Thoracic aorta (tissue), 2 donors: ENCODE measurements at places on chromosomes 16 and 17.

DNA sequence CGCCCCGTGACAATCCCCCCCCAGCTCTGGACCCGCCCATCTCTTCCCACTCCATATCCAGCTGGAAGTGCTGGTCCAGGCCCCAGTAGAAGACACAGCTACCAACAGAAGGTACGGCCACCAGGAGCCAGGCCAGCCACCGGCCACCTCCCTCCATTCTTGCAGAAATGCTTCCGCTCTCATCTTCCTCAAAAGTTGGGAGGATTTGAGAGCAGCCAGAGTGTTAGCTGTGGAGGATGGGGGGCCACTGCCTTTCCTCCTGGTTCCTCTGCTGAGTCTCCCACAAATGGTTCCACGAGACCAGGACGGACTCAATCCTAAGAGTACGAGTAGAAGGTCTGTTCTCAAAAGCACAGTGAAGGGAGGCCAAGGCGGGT lies 78.3 kb downstream of the GAS7 start:
- DNase-seq: no peak

GRCh38 chr16:19463468-19464315 lies 46.0 kb downstream of the TMC5 start:
- no peak for DNase-seq

DNA sequence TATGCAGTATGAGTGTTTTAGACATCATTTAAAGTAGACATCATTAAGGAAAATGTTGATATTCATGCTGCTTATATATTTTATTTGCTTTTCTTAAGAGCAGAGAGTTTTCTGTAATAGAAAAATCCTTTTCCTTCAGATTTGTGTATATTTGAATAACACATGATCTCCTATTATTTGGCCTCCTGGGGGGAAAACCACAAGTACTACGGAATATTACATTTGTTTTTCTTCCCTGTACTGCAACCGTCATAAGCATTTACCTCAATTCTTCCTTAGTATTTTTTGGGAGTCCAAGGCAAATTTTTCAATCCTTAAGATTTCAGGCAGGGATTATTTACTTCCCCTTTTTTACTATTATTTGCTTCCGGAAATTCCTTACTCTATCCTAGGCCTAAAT lies 6.0 kb downstream of the RSPRY1 start:
- DNase-seq: no peak

DNA sequence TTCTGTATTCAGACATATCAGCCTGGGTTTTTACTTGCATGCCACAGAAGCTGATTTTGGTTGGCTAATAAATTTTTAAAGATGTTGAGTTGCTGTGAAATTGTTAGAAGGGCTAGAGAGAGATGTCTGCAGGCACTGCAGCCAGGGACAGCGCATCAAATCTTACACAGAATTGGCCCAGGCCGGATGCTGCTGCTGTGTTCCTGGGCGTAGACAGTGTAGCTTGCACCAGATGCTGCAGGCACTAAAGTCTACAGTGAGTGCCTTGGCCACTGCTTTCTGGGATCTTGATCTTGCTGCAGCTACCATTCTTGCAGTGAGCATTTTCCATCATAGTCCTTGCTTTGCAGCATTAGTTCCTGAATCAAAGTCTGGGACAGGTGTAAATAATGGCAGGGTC lies 169.9 kb downstream of the SPECC1 start:
- DNase-seq: no peak

DNA sequence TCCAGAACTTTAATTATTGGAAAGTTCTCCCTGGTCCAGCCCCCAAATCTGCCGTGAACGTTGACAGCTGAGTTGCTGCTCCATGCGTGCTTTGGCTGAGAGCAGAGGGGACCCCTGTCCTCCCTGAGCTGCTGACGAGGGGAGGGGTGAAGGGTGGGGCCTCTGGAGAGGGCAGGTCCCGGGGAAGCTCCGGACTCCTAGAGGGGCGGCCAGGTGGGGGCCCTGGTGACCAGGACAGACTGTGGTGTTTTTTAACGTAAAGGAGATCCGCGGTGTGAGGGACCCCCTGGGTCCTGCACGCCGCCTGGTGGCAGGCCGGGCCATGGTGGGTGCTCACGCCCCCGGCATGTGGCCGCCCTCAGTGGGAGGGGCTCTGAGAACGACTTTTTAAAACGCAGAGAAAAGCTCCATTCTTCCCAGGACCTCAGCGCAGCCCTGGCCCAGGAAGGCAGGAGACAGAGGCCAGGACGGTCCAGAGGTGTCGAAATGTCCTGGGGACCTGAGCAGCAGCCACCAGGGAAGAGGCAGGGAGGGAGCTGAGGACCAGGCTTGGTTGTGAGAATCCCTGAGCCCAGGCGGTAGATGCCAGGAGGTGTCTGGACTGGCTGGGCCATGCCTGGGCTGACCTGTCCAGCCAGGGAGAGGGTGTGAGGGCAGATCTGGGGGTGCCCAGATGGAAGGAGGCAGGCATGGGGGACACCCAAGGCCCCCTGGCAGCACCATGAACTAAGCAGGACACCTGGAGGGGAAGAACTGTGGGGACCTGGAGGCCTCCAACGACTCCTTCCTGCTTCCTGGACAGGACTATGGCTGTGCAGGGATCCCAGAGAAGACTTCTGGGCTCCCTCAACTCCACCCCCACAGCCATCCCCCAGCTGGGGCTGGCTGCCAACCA lies at the start of gene MC1R:
MC1R (plus strand) TSS at position 410 of the 895 bp plus-strand sequence; CDS start at position 807, 397 bp downstream.
- DNase-seq: no peak

DNA sequence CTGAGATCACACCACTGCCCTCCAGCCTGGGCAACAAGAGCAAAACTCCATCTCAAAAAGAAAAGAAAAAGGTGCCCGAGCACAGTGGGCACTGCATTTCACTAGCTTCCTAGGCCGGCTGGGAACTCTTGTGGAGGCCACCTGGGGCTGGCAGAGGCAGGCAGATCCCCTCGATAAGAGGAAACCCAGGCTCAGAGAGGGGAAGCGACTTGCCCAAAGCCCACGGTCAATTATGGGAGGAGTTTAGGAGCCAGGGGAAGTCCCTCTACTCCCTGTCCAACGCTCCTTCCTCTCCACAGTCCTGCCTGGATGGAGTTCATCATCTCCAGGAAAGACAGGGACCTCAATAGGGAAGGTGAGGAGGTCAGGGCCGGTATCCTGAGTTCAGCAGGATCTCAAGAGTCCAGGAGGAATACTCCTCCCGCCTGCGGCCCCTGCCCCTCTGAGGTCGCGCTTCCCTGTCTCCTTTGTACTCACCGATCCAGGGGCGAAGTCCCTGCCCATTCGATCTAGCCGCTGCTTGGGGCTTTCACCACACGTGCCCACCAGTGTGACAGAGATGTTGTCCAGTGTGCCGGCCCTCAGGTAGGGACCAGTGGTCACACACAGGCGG lies 841 bp downstream of the ALOXE3 start:
- DNase-seq: no peak

DNA sequence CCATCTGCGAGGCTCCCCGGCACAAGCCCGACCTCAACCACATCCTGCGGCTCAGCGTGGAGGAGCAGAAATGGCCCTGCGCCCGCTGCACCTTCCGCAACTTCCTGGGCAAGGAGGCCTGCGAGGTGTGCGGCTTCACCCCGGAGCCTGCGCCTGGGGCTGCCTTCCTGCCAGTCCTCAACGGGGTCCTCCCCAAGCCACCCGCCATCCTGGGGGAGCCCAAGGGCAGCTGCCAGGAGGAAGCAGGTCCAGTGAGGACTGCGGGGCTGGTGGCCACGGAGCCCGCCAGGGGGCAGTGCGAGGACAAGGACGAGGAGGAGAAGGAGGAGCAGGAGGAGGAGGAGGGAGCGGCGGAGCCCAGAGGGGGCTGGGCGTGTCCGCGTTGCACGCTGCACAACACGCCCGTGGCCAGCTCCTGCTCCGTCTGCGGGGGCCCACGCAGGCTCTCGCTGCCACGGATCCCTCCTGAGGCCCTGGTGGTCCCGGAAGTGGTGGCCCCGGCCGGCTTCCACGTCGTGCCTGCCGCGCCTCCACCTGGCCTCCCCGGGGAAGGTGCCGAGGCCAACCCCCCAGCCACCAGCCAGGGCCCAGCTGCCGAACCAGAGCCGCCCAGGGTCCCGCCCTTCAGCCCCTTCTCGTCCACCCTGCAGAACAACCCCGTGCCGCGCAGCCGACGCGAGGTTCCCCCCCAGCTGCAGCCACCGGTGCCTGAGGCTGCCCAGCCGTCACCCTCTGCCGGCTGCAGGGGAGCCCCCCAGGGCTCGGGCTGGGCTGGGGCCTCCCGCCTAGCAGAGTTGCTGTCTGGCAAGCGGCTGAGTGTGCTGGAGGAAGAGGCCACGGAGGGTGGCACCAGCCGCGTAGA lies 13.1 kb upstream of the PRR35 start:
- DNase-seq: no peak

GRCh38 chr16:2846511-2847310 lies 11.3 kb downstream of the PRSS22 start:
- DNase-seq: no peak

GRCh38 chr17:55259684-55260111 lies 5.1 kb upstream of the HLF start:
- no peak for DNase-seq

GRCh38 chr16:67166598-67167168 lies 2.1 kb downstream of the HSF4 start:
- DNase-seq: no peak

- DNase-seq: no peak
Observed at GRCh38 chr17:49638818-49639217, 39.1 kb downstream of the SPOP start.

GRCh38 chr16:86756882-86757703 lies 178.7 kb downstream of the FOXL1 start:
- DNase-seq: no peak

- no peak for DNase-seq
Observed at GRCh38 chr17:37884516-37884915, 39.7 kb upstream of the TBC1D3K start.

DNA sequence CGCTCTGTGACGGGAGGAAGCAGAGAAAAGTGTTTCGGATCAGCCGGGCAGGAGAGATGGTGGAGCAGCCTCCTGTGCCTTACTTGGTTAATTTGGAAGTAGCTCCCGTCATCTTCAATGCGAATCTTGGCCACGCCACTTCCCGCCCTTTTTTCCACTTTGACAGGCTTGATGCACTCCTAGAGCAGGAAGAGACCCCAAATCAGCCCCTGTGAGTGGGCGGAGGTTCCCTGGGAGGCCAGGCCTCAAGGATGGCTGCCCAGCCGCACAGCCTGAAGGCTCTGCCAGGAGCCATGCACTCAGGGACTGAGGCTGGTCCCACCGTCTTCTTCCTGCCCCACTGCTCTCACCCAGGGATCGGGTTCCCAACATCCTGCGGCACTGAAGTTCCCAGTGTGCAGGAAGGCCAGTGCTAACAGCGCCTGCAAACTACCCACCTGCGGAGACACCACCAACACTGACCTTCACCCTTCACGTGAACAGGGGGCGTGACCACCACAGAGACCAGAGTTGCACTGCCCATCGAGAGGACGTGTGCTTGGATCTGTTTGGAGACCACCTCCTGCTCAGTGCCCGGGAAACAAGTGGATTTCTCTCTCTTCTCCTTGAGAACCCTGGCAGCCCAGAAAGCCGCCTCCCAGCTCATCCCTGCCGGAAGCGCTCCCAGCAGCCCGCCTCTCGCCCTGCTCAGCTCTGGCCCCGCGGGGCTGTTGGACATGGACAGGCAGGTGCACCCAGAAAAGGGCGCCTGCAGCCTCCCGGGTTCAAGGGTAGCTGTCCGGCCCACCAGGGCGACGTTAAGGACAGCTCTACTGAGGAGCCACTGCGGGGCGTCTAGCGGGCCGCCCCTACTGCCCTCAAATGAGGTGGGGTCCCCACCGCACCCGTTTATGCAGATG lies 988 bp downstream of the CIAO3 start:
- no peak for DNase-seq

GRCh38 chr17:81011951-81012350 lies 20.3 kb downstream of the CHMP6 start:
- DNase-seq: no peak

GRCh38 chr17:31251105-31251969 lies 45.7 kb downstream of the OMG start:
- no peak for DNase-seq

GRCh38 chr17:49676276-49676868 lies 1.5 kb downstream of the SPOP start:
- DNase-seq: no peak

GRCh38 chr17:3963237-3964201 lies 718 bp downstream of the ATP2A3 start:
- DNase-seq: no peak
